HCT116 (cell line): ENCODE measurements at places on chromosomes 12 and 14. TPM values are rescaled to one million over a fixed set of nuclear protein-coding genes. Genes with fewer than 3 reads are reported as not detected.

The MIP gene
- total RNA-seq: 0.79 TPM

The C3AR1 gene
- not detected for total RNA-seq

The CFAP73 gene
- 0.34 TPM for total RNA-seq

The SMCO2 gene
- not detected for total RNA-seq

The KRT80 gene
- total RNA-seq: 8.8 TPM
